ENCODE measurements at places on chromosomes 7 and 10.

DNA sequence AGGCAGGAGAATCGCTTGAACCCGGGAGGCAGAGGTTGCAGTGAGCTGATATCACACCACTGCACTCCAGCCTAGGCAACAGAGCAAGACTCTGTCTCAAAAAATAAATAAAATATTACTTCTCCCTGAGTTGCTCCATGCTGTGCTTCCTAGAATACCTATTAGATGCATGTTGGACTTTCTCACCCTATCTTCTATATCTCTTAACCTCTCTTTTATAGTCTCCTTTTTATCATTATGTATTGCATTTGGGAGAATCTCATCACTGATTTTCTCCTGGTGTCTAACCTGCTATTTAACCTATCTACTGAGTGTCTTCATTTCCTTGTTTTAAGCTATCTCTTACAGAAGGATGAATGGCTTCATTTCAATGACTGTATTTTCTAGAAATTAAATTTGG, 32.1 kb upstream of the NANOS1 start:
- no peak for DNase-seq

DNA sequence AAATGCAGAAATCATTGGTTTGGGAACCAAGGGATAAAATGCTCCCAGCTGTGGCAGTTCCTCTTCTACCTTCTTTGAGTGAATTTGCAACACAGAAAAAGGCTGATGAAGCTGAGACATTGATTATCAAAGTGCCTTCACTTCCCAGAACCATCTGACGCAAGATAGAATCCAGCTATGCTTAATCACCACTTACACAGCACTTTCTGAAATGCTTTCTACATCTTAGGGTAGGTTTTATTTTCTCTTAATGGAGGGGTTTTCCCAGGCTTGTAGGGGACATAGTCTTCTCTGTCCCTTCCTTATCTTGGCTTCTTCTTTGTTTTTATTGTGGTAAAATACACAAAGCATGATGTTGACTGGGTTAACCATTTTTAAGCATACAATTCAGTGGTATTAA, 332.6 kb upstream of the ZNF32 start:
- DNase-seq: no peak

DNA sequence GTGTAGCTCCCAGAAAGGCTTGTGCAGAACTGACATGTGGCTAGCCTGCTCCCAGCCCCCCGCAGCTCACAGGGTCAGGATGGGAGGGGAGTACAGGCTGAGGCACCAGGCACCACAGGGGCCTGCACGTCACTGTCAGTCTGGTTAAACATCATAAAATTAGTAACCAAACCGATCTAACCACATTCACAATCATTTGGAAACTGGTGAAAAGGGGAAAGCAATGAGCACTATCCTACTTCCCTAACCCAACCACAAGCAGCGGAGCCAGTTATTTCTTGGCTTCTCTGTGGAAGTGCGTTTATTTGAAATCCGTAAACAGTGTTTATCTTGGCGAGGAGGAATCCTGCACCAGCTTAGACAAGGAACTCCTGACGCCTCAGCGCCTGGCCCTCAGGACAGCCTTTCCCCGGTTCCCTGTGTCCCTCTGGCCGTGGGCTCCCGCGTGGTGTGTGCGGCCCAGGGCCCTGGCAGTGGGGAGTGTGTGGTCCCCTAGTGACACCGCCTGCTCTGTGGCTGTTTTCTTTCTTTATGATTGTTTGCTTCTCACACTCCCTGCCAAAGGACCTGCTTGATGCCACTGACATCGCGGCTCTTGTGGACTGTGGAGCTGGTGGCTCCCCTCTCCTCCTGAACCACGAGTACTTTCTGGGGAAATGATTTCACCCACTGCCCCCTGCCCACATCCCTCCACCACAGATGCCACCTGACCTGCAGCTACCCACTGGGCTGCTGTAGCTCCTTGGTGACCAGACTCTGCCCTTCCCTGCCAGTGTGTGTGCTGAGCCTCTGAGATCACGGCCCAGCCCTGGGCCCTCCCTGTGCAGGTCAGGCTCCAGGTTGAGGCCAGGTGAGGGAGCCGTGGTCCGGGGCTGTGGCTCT, 38.0 kb downstream of the INPP5A start:
- DNase-seq: no peak

GRCh38 chr10:52297747-52298146, 16.3 kb upstream of the DKK1 start:
- no peak for DNase-seq

GRCh38 chr7:129095258-129095657, 40.3 kb upstream of the TNPO3 start:
- no peak for DNase-seq

DNA sequence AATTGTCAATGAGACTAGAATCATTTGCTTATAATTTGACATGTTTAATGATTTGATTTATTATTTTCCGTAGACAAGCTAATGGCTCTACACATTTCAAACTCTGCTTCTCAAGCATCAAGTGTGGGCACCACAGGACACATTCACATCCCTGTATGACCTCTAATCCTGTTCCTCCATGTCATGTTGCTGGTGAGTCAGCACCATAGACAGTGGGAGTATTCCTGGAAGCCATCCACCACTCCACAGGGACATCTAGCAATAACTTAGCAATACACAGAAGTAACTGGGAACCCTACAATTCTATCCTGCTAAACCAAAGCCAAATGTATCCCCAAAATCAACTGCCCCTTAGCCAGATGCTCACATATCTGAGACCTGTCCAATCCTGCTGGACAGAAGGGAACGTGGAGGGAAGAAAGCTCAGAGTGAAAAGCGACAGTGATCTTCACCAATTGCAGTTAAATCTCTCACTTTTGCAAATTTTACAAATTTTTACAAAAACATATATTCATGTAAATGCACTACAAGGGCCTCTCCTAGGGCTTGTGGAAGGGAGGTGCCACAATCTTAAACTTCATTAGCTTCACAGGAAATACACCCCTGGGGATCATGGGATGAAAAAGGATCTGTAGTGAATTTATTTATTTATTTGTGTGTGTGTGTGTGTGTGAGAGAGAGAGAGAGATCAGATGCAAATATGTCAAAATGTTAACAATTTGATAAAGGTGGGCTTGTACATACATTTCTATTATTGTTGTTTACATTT, 126.5 kb downstream of the GFRA1 start:
- DNase-seq: no peak

DNA sequence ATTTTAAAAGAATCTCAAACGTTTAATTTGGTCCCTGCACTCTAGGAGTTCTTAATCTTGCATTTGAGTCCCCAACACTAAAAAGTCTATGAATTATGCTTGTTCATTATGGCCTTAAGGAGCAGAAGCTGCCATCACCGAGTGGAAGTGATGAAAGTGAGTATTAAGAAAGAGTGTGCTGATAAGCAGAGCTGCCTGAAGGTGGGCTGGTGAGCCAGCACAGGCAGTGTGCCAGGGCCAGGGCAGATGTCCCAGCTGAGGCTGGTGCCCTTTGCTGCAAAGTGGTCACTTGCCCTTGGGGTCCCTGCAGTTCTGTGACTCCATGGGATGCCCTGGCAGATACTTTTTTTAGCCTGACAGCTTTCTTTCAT, 72.9 kb upstream of the LOXL4 start:
- no peak for DNase-seq

GRCh38 chr10:11602919-11603523, 8.4 kb downstream of the USP6NL start:
- DNase-seq: no peak

- no peak for DNase-seq
Measured at GRCh38 chr7:46143421-46143820, 222.3 kb upstream of the IGFBP3 start.
